ENCODE measurements at places on chromosomes 13 and 19. TPM values are rescaled to one million over a fixed set of nuclear protein-coding genes. Genes with fewer than 3 reads are reported as not detected.

KCNC3 gene
- 0.45 TPM for polyA plus RNA-seq

SIGLECL1 gene
- not detected for polyA plus RNA-seq

PEAK3 gene
- polyA plus RNA-seq: not detected

TINCR gene
- polyA plus RNA-seq: 0.35 TPM

C19orf85 gene
- polyA plus RNA-seq: not detected

DNA sequence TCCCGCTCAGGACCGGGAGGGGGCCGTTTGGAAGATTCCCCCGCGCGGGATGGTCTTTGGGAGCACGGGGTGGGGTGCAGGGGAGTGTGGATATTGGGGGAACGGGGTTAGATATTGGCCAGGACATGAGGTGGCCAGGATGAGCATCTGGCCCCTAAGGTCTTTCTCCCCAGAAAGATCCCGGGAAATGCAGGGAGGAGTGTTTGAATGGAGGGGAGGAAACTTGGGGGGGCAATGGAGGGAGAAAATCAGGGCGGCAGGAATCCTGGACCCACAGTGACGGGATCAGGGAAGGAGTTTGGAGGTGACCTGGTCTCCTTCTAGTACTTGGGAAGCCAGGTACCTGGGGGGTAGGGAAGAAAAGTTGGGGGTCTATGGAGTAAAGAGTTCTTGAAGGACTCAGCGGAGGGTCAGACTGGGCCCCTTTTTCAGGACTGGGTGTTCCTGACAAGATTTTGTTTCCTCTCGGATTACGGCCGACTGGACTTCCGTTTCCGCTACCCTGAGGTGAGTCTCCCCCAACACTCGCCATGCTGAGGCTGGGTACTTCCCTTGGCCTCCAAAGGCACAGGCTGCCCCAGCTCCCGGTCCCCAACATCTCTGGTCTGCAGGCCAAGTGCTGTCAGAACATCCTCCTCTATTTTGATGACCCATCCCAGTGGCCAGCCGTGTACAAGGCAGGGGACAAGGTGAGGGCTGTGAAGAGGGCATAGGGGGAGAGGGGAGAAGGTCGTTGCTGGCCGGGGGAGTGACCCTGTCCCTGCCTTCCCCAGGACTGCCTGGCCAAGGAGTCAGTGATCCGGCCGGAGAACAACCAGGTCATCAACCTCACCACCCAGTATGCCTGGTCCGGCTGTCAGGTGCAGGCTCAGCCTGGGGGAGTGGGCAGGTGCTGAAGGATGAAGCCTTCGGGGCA, 989 bp downstream of the TMEM145 start:
- no peak for DNase-seq

- no peak for DNase-seq
These were observed 4.7 kb upstream of the SLC5A5 start for GRCh38 chr19:17866964-17867486.

DNA sequence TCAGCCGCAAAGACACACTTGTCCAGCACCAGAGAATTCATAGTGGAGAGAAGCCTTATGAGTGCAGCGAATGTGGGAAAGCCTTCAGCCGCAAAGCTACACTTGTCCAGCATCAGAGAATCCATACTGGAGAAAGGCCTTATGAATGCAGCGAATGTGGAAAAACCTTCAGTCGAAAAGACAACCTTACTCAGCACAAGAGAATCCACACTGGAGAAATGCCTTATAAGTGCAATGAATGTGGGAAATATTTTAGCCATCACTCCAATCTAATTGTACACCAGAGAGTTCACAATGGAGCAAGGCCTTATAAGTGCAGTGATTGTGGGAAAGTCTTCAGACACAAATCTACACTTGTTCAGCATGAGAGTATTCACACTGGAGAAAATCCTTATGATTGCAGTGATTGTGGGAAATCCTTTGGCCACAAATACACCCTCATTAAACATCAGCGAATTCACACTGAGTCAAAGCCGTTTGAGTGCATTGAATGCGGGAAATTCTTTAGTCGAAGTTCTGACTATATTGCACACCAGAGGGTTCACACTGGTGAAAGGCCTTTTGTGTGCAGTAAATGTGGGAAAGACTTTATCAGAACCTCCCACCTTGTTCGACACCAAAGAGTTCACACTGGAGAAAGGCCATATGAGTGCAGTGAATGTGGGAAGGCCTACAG, 6.8 kb downstream of the ZNF134 start:
- no peak for DNase-seq

GRCh38 chr19:52190487-52191293, 838 bp downstream of the PPP2R1A start:
- DNase-seq: no peak

- DNase-seq: no peak
These were observed 1011.0 kb upstream of the MIR17HG start for GRCh38 chr13:90336507-90336906.

- no peak for DNase-seq
These were observed 3.9 kb downstream of the BCKDHA start for GRCh38 chr19:41401483-41401882.

GRCh38 chr13:48486362-48486761, 46.5 kb downstream of the RCBTB2 start:
- DNase-seq: no peak

DNA sequence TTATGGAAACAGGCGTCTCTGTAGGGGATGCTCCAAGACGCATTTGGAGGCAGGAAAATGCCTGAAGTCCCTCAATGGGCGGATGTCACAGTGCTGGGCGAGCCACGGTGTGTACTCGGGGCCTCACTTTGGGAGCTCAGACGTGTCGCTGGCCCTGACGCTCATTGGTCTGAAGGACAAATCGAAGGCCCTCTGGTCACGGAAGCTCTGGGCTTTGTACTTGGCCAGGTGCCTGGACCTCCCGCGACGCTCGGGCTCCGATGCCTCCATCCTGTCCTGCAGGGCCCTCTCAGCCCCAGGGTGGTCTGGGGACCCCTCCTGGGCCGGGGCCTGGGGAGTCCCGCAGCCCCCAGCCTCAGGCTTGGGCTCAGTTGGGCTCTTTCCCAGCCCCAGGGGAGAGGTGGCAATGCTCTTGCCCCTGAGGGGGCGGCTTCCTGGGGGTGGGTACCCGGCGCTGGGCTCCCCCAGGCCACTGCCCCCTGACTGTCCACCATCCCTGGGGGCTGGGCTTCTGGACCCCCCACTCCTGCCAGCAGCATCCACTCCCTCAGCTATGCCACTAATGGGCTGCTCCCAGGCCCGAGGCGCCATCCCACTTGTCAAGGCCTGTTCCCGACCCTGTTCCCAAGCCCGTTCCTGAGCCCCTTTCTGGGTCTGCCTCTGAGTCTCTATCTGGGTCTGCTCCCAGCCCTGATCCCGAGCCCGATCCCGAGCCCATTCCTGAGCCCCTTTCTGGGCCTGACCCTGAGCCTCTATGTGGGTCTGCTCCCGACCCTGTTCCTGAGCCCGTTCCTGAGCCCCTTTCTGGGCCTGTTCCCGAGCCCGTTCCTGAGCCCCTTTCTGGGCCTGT, 39.5 kb upstream of the GRTP1 start:
- no peak for DNase-seq
